Large intestine (tissue), 12 donors: ENCODE measurements at places on chromosomes 2 and 18. TPM values are rescaled to one million over a fixed set of nuclear protein-coding genes. Genes with fewer than 3 reads are reported as not detected.

The RND3 gene
- polyA plus RNA-seq, result 35.6 TPM

The CCL20 gene
- 11.4 TPM for polyA plus RNA-seq

The CCBE1 gene
- 2.5 TPM for polyA plus RNA-seq

The TPRKB gene
- 58.4 TPM for polyA plus RNA-seq

- no peak overlapping the region for H3K4me3 ChIP-seq
- H3K36me3 ChIP-seq, result no peaks in the 10 kb centered on the region
- H3K27me3 ChIP-seq, result no peaks in the 10 kb centered on the region
Measured at GRCh38 chr18:31711365-31712172, 27.2 kb upstream of the B4GALT6 start.

DNA sequence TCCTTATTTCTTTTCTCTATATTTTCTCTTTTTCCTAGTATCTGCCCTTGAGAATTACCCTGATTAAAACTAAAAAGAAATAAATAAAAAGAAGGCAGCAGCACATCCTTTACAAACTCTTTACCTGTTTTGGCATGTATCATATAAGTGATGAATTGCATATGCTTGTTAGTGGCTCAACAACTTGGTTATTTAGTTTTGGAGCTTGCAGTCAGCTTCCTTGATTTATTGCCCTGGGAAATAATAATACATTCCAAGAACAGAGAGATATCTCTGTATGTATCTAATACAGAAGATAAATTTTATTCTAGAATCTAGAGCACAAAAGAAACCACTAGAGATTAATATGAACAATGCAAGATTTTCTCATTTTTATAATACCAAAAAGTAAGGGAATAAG lies 139.8 kb upstream of the ZC3H15 start:
- no peaks in the 10 kb centered on the region for H3K4me1 ChIP-seq
- no peak for DNase-seq
- H3K4me3 ChIP-seq, result no peak overlapping the region
- H3K27ac ChIP-seq, result no peak overlapping the region
- no peaks in the 10 kb centered on the region for H3K27me3 ChIP-seq

- no peak overlapping the region for H3K4me3 ChIP-seq
- no peak overlapping the region for H3K27ac ChIP-seq
- no peaks in the 10 kb centered on the region for H3K36me3 ChIP-seq
- H3K27me3 ChIP-seq, result no peaks in the 10 kb centered on the region
Measured at GRCh38 chr2:58895857-58896256, 654.7 kb upstream of the FANCL start.

DNA sequence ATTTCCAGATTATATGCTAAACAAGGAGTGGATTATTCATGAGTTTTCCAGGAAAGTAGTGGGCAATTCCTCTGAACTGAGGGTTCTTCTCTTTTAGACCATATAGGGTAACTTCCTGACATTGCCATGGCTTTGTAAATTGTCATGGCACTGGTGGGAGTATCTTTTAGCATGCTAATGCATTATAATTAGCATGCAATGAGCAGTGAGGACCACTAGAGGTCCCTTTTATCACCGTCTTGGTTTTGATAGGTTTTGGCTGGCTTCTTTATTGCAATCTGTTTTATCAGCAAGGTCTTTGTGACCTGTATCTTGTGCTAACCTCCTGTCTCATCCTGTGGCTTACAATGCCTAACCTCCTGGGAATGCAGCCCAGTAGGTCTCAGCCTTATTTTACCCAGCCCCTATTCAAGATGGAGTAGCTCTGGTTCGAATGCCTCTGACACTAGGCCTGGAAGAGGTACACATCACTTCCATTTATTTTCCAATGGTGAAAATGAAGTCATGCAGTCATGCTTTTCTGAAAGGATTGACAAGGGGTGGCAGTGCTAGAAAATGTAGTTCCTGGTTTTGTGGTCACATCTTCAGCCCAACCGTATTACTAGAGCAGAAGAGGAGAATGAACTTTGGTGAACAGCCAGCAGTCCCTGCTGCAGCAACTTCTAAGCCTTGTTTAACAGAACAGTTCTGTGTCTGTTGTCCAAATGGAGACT lies 26.6 kb upstream of the ITGA4 start:
- no peak overlapping the region for H3K27ac ChIP-seq
- no peak overlapping the region for H3K4me3 ChIP-seq
- no peaks in the 10 kb centered on the region for H3K4me1 ChIP-seq

- no peaks in the 10 kb centered on the region for H3K27me3 ChIP-seq
- DNase-seq, result no peak
- H3K4me3 ChIP-seq, result no peak overlapping the region
- H3K4me1 ChIP-seq, result no peaks in the 10 kb centered on the region
- H3K36me3 ChIP-seq, result peaks cover 57% of the 10 kb centered on the region
Measured at GRCh38 chr2:159755788-159756187, 42.2 kb downstream of the CD302 start.

GRCh38 chr2:1839066-1839756 lies 94.9 kb upstream of the PXDN start:
- no peak overlapping the region for H3K4me3 ChIP-seq
- no peaks in the 10 kb centered on the region for H3K4me1 ChIP-seq
- no peak overlapping the region for H3K27ac ChIP-seq
- no peaks in the 10 kb centered on the region for H3K36me3 ChIP-seq
- no peaks in the 10 kb centered on the region for H3K27me3 ChIP-seq

GRCh38 chr2:134228493-134228903 lies 25.4 kb upstream of the MGAT5 start:
- no peaks in the 10 kb centered on the region for H3K27me3 ChIP-seq
- DNase-seq, result no peak
- no peaks in the 10 kb centered on the region for H3K36me3 ChIP-seq
- H3K27ac ChIP-seq, result no peak overlapping the region
- H3K4me1 ChIP-seq, result peaks cover 2% of the 10 kb centered on the region

GRCh38 chr18:24514439-24514838 lies 54.0 kb downstream of the HRH4 start:
- H3K27ac ChIP-seq, result no peak overlapping the region
- no peak for DNase-seq
- no peaks in the 10 kb centered on the region for H3K27me3 ChIP-seq

GRCh38 chr18:14768241-14768640 lies 20.3 kb downstream of the ANKRD30B start:
- H3K36me3 ChIP-seq, result no peaks in the 10 kb centered on the region
- no peak overlapping the region for H3K27ac ChIP-seq
- H3K4me3 ChIP-seq, result no peak overlapping the region
- DNase-seq, result no peak
